ENCODE measurements at places on chromosomes 4 and X. TPM values are rescaled to one million over a fixed set of nuclear protein-coding genes. Genes with fewer than 3 reads are reported as not detected.

Gene GPC3
- total RNA-seq = 11.4 TPM

DNA sequence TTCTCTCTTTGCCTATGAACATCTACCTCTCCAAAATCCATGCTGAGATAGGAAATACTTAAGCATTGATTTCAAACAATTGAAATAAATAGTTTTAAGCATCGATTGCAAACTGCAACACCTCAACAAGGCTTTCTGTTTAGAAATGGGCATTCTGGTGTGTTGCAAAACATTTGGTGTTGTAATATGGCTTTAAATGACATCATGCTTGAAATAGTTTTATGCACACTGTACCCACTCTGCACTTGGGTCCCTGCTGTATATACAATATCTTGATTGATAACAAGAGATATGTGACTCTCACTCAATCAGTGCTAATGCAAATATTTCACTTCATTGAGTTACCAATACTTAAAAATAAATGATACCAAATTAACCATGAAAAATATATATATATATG is 964.9 kb upstream of the GRIA3 start:
- no peak for ATAC-seq

Gene ANOS1
- 5.7 TPM for total RNA-seq

Gene MAGEC1
- not detected for total RNA-seq

Gene ARMCX4
- 9.0 TPM for total RNA-seq

- ATAC-seq = no peak
Measured at GRCh38 chr4:185317880-185318279, 77.8 kb downstream of the LRP2BP start.

Gene CTAG2
- total RNA-seq = not detected

GRCh38 chr4:184163813-184164212 is 53.9 kb downstream of the ENPP6 start:
- peak; percentile 57 for ATAC-seq

DNA sequence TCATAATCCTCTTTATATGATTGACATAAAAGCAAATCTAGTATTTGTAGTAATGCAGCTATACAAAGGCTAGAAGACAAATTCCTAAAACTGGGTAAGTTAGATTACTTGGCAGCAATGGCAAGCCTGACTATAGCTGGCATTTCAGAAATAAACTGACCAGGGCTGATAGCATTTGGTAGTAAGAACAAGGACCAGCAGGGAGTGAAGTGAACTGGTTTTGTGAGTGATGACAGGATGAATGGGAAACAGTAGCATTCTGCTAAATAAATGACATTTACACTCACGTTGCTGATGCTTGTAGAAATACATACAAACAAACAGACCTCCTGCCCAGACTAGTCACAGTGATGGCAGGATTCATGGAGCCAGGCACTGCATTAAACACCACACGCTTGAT is 31.5 kb upstream of the TNIP3 start:
- ATAC-seq = no peak

DNA sequence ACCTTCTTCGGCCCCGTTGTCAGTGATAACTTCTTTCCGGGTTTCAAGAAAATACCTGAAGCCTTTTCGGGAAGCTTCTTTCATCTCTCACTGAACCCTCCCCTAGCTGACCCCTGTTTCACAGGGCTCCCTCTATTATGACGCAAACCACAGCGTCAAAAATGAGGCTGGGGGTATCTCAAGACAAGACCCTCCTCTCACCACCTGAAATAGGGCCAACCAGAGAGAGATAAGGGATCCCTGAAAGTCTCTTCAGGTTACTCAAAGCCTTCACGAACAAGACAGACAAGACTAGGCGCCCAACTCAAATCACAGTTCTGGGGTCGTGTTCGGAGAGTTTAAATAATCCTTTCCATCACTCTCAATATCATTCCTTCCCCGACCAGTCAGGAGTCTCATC is 1.2 kb downstream of the PHF8 start:
- ATAC-seq = no peak

GRCh38 chr4:78379991-78380729 is 171.4 kb upstream of the ANXA3 start:
- no peak for ATAC-seq

GRCh38 chr4:74794382-74795010 is at the start of gene BTC:
BTC (minus strand) TSS chr4:74794523; CDS start chr4:74794325, 198 bp downstream.
- ATAC-seq = peak; percentile 80

- no peak for ATAC-seq
Measured at GRCh38 chr4:110055158-110055768, 142.6 kb downstream of the EGF start.

DNA sequence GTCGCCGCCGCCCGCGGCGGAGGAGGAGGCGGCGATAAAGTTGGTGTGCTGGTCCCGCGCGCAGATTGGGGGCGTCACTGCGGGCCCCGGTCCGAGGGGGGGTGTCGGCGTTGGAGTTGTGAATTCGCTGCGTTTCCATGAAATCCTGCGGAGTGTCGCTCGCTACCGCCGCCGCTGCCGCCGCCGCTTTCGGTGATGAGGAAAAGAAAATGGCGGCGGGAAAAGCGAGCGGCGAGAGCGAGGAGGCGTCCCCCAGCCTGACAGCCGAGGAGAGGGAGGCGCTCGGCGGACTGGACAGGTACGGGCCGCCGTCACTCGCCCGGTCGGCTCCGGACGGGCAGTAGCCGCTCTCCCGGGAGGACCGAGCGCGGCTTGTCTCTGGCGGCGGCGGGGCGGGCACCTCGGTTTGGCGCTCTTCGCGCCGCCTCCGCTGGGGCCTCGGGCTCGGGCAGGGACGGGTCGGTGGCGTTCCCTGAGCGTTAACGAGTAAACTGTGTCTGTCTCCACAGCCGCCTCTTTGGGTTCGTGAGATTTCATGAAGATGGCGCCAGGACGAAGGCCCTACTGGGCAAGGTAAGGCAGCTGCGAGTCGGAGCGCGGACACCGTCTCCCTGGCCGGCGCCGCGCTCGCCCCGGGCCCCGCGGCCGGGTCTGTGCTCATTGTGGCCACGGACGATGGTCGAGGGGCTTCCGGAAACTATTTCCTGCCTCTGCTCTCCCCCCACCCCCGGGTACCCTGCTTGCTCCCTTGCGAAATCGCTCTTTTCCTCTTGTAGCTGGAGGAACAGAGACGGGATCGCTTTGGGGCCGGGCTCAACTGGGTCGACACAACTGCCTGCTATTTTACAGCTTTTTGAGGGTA is 658 bp downstream of the KDM6A start:
- ATAC-seq = peak; percentile 23

DNA sequence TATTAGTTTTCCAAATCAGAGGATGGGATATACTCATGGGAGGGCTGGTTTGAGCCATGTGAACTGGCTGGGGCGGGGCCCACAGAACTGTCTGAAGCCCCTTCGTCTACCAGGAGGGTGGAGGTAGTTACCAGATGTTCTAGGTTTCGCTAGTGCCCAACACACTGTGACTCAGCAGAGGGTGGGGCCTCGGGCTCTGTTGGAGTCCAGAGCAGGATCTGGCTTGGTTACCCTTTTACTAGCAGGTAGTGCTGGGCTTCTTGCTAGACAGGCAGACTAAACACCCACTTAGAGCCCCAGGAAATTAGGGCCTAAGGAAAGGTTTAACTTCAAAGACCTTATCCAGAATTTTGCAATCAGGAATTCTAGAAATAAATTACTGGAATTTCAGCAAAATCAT is 56.2 kb upstream of the CHRDL1 start:
- no peak for ATAC-seq

Gene CNKSR2
- total RNA-seq = 55.3 TPM

Gene RPS6KA6
- 2.8 TPM for total RNA-seq

GRCh38 chr4:78174891-78175290 is 117.8 kb downstream of the FRAS1 start:
- ATAC-seq = no peak

Gene COL25A1
- 1.4 TPM for total RNA-seq

DNA sequence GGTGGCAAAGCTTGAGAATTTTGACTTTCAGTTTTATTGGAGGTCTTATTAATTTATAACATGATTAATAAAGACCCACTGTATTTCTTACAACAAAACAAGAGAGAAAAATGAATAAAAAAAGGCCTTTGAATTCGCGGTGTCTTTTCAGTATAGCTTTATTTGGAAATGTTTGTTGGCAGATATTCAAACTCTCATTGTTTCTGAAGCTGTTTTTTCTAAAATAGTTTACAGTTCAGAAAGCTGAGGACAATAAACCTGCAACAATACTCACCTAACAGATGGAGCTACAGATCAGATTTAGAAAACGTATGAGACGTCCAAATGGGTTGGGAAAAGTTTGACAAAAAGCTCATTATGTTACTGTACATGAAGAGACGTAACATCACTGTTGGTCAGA is 2.4 kb upstream of the SPARCL1 start:
- ATAC-seq = no peak

DNA sequence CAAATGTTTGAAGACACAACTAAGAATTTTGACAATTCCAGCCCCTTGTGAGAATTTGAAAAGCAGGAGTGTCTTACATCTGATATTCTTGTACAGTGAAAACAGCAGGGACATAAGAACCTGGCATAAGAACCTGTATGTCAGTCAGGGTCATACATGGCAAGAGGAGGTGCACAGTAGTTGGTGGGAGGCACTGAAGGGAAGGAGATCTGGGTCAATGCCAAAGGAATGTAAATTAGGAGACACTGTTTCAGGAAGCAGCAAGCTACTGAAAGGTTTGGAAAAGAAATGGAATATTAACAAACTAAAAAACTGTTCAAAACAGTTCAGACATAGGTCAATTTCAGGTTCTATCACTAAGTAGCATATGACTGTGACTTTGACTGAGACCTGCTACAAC is 25.0 kb upstream of the SPP1 start:
- no peak for ATAC-seq

DNA sequence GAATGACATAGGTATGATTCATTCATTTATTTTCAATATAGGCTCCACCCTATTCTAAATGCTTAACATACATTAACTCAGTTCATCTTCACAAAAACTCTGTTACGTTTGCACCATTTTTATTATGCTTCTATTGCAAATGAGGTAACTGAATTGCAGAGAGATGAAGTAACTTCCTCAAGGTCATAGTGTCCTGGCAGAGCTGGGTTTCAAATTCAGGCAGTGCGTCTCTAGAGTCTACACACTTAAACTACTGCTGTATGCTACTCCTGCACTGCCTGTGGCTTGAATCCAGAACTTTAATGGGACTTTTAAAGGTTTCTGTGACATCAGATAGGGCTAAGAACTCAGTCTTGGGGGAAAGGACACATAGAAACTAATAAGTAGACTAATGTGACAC is 413.4 kb downstream of the UBE2NL start:
- no peak for ATAC-seq

DNA sequence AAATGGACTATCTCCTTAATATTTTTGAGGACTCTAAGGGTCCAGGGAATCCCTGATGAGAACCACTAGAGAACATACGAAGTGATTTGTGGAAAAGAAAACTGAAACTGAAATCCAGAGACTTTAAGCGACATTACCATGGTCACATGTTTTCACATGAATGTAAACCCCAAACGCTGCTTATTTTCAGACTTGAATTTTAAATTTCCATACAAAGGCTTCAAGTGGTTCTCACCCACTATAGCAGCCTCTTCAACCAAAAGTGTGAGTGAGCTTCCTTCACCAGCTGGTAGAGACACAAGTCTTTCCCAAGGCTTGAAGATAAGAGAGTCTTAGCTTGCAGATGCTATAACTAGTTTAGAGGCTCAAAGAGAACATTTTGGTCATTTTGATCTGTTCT is 232.7 kb downstream of the MGST2 start:
- no peak for ATAC-seq

Gene CSAG3
- total RNA-seq = not detected

DNA sequence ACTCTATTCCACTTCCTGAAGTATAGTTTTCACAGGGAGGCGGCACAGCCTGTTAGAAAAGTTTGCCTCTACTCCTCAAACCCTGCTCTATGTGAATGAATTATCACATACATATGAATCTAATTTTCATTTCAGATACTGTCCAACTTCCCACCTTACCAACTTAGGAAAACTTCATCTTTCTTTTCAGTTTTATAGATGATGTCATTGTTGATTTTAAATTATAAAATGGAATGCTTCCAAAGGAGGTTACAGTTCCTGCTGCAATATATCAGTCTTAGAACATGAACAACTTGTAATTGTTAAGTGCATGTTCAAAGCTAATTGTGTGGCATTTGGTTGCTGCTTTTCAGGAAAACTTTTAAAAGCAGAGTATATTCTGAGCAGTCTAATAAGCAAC is 92.4 kb downstream of the NEUROG2 start:
- no peak for ATAC-seq

DNA sequence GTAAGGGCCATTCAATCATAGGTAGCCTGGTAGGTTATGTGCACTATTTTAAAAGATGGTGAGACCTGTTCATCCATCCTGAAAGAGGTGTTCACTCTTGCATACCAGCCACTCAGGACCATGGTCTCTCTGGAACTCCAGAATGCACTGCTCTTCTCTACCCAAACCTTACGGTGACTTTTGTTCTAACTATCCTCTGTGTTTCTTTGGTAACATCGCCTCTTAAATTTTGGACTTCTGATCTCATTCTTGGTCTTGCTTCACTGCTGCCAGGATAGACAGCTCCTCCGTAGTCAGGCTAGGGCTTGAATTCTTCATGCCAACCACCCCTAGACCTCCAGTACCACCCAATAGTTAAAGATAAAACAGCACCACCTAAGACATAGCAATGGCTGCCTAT is 346.3 kb upstream of the GALNT7 start:
- no peak for ATAC-seq

DNA sequence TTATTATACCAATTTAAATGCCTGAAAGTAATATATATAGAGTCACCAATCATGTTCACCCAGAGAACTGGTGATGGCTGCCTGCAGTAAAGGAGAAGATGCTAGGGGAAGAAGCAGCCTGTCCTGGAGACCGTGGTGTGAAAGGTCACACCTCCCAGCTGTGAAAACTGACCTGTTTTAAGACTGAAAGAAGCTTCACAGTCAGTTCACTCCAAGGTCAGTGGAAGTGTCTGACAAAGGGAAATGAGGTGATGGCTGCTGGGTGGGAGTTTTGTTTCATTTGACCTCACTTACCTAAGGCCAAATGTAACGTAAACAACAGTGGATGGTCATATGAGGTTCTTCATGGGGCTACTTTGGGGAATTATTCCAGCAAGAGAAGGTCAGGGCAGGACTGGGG is 352.1 kb upstream of the GATB start:
- ATAC-seq = no peak

Gene PTPN13
- 20.1 TPM for total RNA-seq

DNA sequence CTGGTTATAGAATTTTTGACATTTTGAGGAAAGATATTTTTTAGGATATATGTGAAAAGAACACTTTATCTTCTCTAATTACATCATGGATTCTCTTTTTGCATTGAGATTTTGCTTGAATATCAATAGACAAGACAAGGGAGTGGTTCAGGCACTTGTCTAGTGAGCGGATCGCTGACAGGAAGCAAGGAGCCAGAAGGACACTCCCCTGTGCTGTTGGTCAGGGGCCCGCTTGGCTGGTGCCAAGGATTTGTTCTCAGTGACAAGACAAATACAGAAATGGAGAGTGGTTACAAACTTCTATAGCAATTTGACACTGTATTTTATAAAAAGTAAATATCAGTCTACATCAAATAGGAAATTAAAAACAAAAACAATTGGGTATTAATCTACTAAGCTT is 60.0 kb downstream of the SLC9B1 start:
- no peak for ATAC-seq

GRCh38 chrX:84909151-84909550 is 94.5 kb upstream of the APOOL start:
- ATAC-seq = no peak

Gene ANKRD50
- total RNA-seq = 21.7 TPM

- peak; percentile 52 for ATAC-seq
Measured at GRCh38 chr4:52037689-52038102, 403 bp downstream of the SGCB start.

Gene PRAF2
- total RNA-seq = 9.6 TPM

Gene CEP44
- 9.5 TPM for total RNA-seq

Gene BEX1
- 2.4 TPM for total RNA-seq

- no peak for ATAC-seq
Measured at GRCh38 chrX:2766906-2767305, 15.1 kb downstream of the XG start.

GRCh38 chrX:39985551-39985950 is 112.2 kb downstream of the BCOR start:
- ATAC-seq = no peak
